Fibroblast of skin of left biceps (primary cell): ENCODE measurements at places on chromosomes 1 and 21.

DNA sequence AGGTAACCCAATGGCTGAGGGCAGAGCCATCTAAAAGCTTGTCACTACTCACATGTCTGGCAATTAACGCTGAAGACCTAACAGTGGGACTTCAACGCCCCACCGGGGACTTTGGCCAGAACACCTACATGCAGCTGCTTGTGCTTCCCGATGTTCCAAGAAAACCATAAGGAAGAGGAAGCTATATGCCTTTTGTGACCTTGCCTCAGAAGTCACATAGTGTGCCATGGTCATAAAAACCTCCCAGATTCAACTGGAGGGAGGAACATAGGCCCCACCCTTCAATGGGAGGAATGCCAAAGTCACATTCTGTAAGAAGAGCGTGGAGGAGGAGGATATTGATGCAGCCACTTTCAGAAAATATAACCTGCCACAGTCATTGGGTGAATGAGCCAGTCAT, 147.8 kb upstream of the MAGI3 start:
- no peak for DNase-seq

DNA sequence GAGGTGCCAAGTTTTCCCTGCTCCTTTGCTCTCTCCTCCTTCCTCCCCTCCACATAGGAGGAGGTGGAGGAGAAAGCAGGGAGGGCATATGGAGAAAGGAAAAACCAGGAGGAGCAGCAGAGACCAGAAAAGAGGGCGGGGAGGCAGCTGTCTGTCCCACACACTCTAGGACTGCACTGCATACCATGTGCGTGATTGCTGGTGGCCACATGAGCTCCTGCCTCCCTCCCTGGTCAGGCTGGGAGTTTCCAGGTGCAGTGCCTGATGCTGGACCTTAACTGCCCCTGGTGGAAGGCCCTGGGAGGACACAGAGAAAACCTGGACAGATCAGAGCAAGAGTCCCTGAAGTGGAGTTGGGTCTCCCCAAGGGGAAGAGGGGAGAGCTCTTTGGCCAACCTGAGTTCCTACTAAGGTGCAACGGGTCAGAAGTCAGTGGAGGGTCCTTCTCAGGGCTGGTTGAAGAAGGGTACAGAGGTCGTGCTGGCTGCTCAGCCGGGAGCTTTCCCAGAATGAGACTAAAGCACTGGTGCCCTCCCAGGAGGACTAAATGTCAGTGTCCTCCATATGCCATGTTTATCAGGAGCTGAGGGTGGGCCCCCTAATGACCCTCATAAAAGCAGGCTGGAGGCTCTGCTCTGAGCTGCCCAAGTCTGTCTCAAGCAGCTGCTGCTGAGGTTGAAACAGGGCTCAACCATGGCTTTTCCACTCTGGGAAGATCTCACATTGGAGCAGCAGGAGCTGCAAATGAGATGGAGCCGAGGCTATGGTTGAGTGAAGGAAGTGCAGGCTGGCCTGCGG, 3.5 kb upstream of the LGR6 start:
- no peak for DNase-seq

DNA sequence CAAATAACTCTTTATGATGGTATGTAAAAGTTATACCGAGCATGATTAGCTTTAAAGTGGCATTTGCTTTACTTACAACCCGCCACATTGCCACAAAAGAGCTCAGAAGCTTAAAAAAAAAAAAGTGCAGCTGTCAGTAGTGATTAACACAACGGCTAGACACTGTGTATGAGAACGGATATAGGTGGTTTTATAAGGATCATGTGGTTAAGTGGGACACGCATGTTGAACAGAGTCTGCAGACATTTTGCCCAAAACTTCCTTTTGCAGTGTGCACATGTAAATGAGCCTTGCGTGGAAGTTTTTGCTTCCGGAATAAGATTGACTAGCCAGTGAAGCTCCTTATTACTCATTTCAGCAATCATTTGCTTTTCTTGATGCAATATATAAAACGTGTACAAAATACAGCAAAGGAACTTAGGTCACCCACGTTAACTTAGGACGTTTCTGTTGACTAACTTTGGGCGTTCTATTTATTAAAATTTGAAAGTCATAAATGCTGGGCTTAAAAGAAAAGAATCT, 58.7 kb upstream of the RGS1 start:
- no peak for DNase-seq

GRCh38 chr21:36768496-36768895, 69.6 kb downstream of the SIM2 start:
- no peak for DNase-seq

DNA sequence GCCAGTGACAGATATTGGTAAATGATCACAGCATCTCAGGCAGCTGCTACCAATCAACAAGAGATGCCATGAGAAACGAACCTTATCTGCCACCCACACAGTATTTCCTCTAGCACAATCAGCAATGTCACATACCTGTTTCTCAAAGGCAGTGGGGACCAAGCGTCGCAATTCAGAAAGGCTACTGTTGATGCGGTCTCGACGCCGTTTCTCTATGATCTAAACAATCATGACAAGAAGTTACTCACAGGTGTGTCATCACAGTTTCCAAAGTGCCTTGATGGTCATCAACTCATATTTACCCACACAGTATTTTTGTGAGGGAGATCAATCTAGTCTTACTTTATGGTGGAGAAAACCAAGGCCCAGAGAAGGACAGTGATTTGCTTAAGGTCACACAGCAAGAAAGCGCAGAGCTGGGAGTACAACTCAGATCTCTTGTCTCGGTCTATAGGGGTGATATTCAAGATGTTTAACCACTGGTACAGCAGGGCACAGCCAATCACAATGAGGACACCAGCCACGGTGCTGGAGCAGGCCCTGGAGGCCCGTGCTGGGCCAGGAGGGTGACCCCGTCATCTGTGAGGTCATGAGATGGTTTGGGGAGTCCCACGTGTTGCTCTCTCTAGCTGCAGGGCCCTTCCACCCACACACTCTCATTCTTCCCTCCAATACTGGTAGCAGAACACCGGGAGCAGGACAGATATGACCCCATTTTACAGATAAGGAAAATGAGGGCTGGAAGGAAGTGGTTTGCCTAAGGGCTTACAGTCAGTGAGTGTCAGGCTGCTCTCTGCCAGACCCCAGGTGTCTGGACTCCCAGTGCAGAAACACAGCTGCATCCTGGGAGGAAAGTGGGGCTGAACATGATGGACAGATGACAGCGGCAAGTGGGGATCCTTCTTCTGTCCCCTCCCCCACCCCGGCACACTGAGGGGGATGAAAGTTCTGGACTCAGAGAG, 7.8 kb downstream of the HEYL start:
- DNase-seq = no peak

DNA sequence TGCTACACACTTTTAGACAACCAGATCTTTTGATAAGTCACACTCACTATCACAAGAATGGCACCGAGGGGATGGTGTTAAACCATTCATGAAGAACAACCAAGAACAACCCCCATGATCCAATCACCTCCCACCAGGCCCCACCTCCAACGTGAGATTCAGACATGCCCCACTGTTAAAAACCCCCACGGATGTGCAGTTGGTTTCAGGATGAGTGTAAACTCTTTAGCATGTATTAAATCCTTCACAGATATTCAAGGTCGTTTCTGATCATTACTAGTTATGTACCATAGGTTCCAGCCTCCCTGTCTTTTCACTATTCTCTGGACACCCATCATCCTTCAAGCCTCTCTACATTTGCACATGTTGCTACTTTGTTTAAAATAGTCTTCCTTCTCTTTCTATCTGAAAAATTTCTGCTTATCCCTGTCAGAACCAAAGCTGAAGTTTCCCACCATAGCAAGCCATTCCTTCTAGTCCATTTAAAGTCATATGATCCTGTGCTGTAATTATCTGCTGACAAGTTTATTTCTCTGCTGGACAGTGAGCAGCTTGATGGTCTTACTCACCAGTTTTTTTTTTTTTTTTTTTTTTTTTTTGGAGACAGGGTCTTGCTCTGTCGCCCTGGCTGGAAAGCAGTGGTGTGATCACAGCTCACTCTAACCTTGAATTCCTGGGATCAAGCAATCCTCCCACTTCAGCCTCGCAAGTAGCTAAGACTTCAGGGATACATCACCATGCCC, 36.8 kb downstream of the MAP10 start:
- no peak for DNase-seq

DNA sequence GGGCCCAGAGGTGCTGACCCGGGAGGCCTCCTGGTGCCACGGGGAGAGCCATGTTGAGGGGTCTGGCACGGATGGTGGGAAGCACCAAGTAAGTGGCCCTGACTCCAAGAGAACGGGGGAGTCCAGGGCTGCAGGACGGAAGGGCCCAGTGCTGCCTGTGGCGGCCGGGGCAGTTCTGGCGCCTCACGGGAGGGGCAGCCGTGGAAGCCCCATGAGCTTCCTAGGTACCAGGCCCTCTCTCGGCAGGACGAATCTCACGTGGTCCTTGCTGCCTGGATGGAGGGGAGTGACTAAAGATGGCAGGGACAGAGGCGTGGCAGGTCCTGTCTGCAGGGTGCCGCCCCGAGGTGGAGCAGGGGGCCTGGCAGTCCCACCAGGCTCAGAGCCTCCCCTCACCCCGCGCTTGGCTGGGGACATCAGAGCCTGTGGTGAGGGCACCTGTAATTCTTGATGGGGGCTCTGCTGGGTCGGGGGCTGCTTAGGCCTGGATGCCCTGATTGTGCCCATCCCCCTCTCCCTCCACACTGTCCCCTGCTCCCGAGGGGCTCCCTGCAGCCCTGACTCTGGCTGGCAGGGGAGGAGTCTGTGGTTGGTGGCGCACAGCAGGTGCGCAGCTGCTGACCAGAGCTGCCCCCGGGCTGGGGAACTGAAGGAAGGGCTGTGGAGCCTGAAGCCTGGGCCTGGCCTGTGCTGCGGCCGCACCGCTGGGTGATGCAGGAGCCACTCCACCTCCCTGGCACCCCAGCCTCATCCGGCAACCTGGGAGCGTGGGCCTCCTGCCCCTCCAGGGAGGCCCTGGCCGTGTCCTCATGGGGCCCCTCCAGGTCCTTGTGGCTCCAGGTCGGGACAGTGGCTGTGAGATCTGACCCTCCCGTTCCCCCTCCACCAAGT, 31.4 kb downstream of the POFUT2 start:
- DNase-seq = no peak

GRCh38 chr1:39229504-39229903, 25.0 kb downstream of the MACF1 start:
- DNase-seq = no peak

DNA sequence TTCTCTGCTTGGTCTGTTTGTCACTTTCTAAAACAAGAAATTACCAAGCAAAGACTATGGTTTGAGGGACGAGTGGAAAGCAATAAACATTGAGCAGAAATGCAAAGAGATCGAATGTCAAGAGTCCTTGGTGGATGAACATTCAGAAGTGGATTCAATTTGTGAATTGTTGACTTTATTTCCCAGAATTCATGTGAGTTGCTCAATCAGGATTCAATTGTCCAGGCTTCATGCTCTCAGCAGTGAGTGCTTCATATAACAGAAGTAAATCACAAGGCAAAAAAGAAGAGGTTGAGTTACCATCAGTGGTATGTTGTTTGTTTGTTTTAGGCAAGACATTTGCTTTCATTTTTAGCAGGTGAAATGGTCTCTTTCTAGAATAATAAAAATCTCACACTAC, 31.9 kb downstream of the NGF start:
- DNase-seq = no peak

GRCh38 chr1:36884029-36884701, 150.2 kb downstream of the GRIK3 start:
- no peak for DNase-seq

GRCh38 chr1:205576011-205576410, 55.8 kb downstream of the ELK4 start:
- no peak for DNase-seq

DNA sequence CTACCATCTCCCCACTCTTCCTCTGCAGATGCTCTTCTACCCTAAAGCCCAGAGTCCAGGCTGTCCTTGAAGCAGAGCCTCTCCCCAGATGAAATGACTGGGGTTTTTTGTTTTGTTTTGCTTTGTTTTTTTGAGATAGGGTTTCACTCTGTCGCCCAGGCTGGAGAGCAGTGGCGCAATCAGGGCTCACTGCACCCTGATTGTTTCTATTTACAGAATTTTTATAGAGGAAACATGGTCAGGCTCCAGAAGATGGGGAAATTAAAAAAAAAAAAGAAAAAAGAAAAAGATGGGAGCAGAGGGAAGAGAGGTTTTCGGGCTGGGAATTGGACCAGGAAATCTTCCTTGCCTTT, 43.7 kb upstream of the ZNF281 start:
- DNase-seq = no peak

- no peak for DNase-seq
These were observed 48.3 kb downstream of the DDR2 start for GRCh38 chr1:162680419-162681121.

- no peak for DNase-seq
These were observed 4.0 kb downstream of the CLCA1 start for GRCh38 chr1:86472767-86473166.

- DNase-seq = no peak
These were observed 203.2 kb downstream of the APP start for GRCh38 chr21:25967181-25967900.

DNA sequence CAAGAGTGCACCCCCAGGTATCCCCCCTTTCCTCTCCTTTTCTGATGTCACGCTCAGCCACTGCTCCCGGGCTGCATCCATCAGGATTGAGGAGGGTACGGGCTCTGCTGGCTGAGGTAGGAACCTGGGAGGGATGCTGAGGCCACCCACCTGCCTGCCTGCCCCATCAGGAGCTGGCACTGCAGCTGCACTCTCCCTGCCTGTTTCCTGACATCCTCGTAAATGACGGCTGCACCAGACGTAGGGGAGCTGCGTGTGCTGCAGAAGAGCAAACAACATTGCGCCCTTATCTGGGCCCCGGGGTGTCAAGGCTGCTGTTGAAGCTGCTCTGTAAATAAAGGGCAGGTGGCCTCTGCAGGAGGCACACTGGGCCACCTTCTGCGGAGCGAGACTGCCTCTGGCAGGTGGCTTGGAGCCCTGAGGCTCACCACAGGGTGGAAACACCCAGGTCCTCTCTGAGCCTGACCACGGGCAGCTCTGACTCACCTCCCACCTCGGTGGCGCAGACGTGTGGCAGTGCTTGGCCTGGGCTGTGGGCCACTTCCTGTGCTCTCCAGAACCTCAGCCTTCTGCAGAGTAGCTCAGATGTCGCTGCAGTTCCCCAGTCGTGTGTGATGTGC, 30.9 kb downstream of the SNAP47 start:
- no peak for DNase-seq

- DNase-seq = no peak
These were observed 54.3 kb upstream of the C1orf198 start for GRCh38 chr1:230922620-230923019.

DNA sequence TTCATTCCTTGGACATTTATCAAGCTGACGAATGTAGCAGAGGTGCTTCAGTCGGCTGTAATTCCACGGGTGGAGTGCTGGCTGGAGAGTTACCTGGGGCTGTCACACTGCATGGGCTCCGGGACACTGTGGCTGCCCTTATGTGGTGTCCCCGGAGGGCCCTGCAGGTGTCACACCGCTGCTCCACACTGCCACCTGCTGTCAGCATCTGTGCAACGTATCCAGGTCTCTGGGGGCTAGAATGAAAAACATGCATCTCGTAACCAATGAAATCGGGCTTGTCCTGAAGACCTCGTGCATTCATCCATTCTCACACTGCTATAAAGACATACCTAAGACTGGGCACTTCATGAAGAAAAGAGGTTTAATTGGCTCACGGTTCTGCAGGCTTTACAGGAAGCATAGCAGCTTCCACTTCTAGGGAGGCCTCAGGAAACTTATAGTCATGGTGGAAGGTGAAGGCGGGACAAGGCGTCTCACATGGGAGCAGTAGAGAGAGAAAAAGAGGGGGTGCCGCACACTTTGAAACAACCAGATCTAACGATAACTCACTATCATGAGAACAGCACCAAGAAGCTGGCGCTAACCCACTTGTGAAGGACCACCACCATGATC, 46.7 kb upstream of the PCBP3 start:
- no peak for DNase-seq

- no peak for DNase-seq
These were observed 20.1 kb downstream of the PLCH2 start for GRCh38 chr1:2496087-2496622.
